Stimulated activated naive CD8-positive, alpha-beta T cell treated with anti-CD3 and anti-CD28 coated beads, Interleukin-15, amount 100 ng/mL, for 72 hours (primary cell): ENCODE measurements at places on chromosomes 1 and 21.

GRCh38 chr1:29736582-29737188 lies 500.4 kb downstream of the PTPRU start:
- DNase-seq = no peak

DNA sequence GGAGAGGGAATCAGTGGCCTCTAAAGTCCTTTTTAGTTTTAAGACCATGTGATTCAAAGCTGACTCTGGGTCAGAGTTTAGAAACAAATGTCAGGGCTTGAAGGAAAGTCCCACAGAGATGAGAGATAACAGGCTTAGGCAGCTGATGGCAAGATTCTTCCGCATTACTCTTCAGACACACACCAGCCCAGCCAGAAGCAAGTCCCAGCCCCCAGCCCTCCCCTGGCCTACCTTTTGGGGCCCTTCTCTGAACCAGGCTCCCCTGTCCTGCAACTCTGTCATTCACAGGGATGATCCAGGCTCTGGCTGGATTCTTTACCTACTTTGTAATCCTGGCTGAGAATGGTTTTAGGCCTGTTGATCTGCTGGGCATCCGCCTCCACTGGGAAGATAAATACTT lies 13.1 kb upstream of the CASQ1 start:
- DNase-seq = no peak

DNA sequence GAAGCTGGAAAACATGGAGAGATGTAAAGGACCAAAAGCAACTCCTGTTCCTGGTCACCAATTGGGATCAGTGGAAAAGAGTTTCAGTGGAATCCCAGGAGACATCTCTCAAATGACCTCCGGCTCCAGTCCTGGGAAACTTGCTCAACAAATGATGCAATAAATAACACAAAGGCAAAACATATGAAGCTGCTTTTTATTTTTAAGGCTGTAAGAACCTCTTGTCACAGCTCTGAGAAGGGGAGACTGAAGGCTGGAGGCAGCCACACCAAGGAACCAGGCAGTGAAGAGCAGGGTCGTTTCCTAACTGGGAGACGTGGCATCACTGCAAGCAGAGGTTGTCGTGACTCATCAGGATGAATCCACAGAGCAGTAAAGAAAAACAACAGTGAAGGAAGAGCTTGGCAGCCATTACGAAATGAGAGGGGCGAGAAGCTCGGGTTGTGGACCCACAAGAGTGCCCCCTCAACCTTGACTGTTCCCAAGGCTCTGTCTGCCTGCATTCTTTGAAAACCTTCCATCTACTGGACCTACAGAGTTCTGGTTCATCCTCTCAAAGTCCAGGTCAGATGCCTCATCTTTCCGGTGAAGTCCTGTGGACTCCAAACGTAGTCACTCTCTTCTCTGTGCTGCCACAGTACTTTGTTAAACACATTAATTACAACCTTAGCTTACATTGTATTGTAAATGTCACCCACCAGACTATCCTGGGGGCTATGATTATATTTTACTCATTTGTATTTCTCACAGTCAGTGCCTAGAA lies 32.1 kb downstream of the JAK1 start:
- DNase-seq = no peak

- DNase-seq = no peak
Observed at GRCh38 chr1:41428738-41429640, 55.5 kb downstream of the EDN2 start.

DNA sequence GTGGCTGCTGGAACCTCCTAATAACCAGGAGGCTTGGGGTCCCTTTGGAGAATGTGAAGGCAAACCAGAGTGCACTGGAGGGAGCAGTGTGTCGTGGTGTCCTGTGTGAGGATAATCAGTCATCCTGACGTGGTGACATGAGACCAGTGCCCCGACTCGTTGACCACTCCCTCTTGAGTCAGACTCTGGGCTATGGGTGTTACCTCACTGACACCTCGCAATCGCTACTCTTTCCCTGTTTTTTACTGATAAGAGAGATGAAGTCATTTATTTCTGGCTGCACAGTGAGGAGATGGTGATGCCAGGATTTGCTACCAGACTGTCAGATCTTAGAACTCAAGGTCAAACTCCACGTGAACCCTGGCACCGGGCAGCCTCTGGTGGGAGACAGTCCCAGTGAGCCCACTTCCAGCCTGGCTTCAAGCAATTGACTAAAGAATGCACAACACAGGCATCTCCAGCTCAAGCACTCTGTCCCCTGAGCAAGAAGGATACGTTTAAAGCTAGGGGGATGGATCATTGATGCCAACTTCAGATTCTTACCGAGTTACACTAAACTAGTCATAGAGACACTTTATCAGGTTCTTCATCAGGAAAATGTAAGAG lies 30.3 kb downstream of the UBASH3A start:
- no peak for DNase-seq

GRCh38 chr1:185495007-185495406 lies 178.0 kb upstream of the IVNS1ABP start:
- no peak for DNase-seq
